ENCODE measurements at places on chromosomes 3 and 15. TPM values are rescaled to one million over a fixed set of nuclear protein-coding genes. Genes with fewer than 3 reads are reported as not detected.

Gene RAD51
- total RNA-seq: 4.3 TPM

Gene SST
- total RNA-seq: not detected

Gene SCG3
- total RNA-seq: not detected

DNA sequence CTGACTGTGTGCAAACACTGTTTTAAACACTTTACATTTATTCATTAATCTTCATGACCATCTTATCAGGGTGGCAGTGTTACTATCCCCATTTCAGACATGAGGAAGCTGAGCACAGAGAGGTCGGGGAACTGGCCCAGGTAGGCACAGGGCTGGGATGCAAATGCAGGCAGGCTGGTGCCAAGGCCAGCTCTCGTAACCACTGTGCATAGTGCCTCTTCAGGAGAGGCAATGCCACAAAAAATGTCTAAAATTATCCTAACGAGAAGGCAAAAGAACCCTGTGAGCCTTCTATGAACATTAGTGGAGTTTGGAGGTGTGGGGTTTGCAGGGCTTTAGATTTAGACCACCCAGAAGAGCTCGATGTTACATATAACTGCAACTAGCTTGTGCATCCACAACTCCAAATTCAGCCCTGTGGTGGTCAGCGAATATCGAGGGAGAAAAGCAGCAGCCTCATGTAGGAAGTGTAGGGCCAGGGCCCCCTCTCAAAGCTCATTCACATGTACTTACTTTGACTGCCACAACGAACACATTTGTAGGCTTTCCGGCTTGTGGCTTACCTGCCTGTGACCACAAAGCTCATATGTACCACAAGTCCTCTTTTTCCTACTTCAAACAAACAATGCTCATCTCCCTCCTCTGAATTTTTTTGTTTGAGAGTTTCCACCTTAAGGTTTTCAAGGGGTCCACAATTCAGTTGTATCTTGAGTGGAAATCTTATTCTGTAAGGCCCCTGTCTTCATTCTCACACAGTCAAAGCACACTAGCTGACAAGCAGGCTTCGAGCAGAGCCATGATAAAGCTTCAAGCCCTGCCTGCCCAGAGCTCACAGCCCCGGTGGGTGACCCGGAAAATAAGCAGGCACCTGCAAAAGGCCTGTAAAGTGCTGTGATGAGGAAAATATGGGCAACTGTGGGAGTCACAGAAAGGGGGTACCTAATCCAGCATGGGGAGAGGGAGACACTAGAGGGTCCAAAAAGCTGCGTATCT is 722.9 kb upstream of the CFAP20DC start:
- no peak for DNase-seq

GRCh38 chr3:105774444-105775180 is 94.2 kb downstream of the CBLB start:
- DNase-seq: no peak

DNA sequence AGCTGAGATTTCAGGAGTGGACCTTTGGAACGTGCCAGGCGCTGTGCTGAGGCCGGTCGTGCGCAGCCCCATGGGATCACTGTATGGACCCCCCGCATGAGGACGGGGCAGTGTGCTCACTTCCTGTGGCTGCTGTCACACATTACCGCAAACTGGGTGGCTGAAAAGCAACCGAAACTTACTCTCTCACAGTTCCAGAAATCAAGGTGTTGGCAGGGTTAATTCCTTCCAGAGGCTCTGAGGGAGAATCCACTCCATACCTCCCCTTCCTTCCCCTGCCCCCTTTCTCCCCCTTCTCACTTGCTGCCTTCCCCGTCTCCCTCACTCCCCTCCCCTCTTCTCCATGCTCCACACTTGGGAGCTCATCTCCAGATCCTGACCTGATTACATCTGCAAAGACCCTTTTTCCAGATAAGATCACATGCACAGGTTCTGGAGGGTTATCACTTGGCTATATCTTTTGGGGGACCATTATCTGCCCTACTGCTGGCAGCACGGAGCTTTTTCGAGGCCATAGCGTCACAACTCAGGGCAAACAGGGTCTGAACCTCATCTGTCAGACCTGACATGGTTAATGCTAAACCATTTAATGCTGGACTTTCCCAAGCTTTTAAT is 41.2 kb downstream of the KLF13 start:
- DNase-seq: no peak

- DNase-seq: no peak
Observed at GRCh38 chr3:193530231-193531165, 24.2 kb downstream of the ATP13A4 start.

GRCh38 chr3:60469481-60469880 is 781.8 kb downstream of the FHIT start:
- no peak for DNase-seq

Data from NCI-H460 (cell line).